ENCODE measurements at places on chromosomes 6 and 20. TPM values are rescaled to one million over a fixed set of nuclear protein-coding genes. Genes with fewer than 3 reads are reported as not detected.

The LY6G5C gene
- 3.0 TPM for total RNA-seq

The MYCT1 gene
- 44.5 TPM for total RNA-seq

The RIPOR2 gene
- total RNA-seq: 66.9 TPM

The SCRT2 gene
- total RNA-seq: not detected

The HIVEP2 gene
- 14.4 TPM for total RNA-seq

The CDH4 gene
- total RNA-seq: 2.1 TPM

The LPA gene
- total RNA-seq: not detected

The DSP gene
- 73.2 TPM for total RNA-seq

The DLK2 gene
- total RNA-seq: 2.6 TPM

The FKBP1C gene
- 0.48 TPM for total RNA-seq

The HLA-G gene
- total RNA-seq: 4.9 TPM

The SLC22A2 gene
- not detected for total RNA-seq

The APOM gene
- total RNA-seq: 2.5 TPM

The MAS1 gene
- not detected for total RNA-seq
